ENCODE measurements at places on chromosomes 3 and 15.

DNA sequence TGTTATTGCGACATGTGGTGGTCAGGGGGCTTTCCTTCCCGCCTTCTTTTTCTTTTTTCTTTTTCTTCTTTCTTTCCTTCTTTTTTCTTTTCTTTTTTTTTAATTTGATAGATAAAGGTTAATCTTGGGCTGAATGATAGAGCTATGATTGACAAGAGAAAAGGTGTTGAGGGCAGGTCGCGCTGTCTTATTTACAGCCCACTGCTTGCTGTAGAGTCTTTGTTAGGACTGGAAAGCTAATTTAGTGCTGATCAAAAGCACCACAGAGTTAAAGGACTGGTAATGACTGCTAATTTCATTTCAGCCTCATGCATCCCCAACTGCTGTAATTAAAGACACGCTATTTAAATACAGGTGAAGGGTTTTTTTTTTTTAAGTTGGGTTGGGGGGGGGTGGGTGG is 10.6 kb upstream of the SOX2 start:
- no peak for DNase-seq

DNA sequence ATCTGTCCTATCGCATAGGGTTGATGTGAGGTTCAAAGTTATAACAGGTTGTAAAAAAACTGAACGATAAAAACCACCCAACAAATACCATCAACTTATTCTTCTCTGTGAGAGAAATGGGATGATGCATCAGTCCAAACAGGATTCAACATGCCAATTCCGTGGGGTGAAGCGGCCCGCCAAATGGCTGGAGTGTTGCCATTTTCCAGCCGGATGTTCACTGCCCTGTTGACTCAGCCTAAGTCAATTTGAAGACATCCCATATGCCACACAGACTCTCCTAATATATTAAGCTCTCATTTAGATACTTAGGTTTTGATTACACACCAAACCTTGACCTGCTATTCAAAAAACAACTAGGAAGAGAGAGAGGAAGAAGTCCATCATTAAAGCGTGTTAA is 311.1 kb downstream of the VPS13C start:
- no peak for DNase-seq

- DNase-seq, result peak; percentile 70
Measured at GRCh38 chr3:136070334-136070733, 104.8 kb downstream of the PPP2R3A start.

- peak; percentile 21 for DNase-seq
Measured at GRCh38 chr3:16494814-16495431, 18.6 kb downstream of the RFTN1 start.

GRCh38 chr3:132871956-132872355 is 149.7 kb upstream of the NPHP3 start:
- DNase-seq, result no peak

GRCh38 chr15:69793781-69794451 is 303.8 kb downstream of the TLE3 start:
- no peak for DNase-seq

DNA sequence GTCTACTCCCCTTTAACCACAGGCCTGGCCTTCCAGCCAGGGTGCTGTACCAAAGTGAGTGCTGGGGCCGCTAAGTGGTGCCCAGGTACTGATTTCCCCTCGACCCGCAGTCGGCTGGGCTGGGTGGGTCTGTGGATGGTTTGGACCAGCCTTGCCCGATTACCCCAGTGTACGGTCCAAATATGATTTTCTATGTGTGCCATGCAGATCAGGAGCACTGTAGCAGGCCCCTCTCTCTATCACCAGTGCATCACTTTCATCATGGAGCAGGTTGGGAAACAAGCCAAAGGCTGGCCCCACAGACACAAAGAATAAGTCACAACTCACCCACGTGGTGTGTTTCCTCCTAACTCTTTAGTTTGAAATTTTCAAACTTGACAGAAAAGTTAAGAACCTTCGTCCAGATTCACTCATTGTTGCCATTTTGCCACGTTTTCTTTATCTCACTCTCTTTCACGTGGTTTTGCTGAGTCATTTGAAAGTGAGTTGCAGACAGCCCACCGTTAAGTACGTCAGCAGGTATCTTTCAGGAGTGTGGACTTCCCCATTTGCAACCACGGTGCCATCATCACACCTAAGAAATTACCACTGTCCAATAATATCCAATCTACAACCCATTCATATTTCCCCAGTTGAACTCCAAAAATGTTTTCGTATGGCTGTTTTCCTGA is 37.0 kb downstream of the ZNF710 start:
- no peak for DNase-seq

- DNase-seq, result no peak
Measured at GRCh38 chr3:150540991-150541390, 5.3 kb downstream of the SERP1 start.

DNA sequence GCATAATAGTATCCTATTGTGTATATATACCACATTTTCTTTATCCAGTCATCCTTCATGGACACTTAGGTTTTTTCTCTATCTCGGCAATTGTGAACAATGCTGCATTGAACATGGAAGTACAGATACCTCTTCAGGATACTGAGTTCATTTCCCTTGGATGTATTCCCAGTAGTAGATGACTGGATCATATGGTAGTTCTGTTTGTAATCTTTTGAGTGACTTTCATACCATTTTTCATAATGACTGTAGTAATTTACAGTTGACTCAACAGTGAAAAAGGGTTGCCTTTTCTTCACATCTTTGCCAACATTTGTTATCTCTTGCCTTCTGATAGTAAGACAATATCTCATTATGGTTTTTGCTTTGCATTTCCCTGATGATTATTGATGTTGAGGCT is 21.8 kb downstream of the MYH15 start:
- peak; percentile 17 for DNase-seq

DNA sequence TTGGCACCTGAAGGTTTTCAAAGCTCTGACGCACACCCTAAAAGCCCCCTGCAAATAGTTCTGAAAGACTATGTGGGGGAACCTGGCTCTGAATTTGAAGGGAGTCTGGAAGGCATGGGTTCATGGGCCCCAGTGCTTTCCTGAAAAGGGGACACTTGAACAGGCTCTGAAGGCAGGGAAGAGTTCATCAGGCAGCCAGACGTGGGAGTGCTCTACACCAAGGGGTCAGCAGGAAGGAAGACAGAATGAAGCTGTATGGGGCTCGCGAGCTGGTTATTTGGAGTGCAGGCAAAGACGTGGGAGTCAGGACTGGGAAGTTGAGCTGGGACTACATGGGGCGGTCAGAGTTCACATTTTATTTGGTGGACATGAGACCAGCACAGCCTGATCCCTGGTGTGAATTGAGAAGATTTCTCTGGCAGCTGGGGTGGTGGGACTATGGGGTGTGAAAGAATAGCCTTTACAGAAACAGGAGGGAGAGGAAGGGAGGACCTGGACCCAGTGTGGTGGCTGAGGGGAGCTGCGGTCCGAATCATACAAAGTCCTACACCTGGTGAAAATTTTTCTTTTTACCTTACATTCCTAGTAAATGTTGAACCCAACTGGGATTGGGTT is 12.6 kb downstream of the ABHD6 start:
- DNase-seq, result no peak

GRCh38 chr15:92425578-92426225 is 32.0 kb downstream of the ST8SIA2 start:
- DNase-seq, result no peak

- no peak for DNase-seq
Measured at GRCh38 chr3:54760201-54760600, 167.7 kb downstream of the LRTM1 start.

- no peak for DNase-seq
Measured at GRCh38 chr15:96019114-96019513, 311.4 kb upstream of the NR2F2 start.

DNA sequence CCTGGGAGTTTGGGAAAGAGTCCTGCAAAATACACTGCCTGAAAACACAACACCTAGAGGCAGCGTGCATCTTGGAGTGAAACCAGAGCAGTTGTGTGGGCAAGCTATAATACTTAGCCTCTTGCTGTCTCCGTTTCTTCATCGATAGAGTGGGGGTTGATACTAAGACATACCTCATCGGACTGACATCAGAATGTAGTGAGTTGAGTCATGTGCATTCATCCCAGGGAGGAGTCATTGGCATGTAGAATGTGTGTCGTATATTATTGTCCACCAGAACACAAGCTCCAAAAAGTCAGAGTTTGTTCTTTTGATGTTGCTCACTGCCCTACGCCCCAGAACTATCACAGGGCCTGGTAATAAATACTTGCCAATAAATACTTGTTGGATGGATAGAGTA is 4.3 kb downstream of the SNTN start:
- peak; percentile 67 for DNase-seq

- no peak for DNase-seq
Measured at GRCh38 chr3:137988982-137989381, 21.0 kb upstream of the CLDN18 start.

DNA sequence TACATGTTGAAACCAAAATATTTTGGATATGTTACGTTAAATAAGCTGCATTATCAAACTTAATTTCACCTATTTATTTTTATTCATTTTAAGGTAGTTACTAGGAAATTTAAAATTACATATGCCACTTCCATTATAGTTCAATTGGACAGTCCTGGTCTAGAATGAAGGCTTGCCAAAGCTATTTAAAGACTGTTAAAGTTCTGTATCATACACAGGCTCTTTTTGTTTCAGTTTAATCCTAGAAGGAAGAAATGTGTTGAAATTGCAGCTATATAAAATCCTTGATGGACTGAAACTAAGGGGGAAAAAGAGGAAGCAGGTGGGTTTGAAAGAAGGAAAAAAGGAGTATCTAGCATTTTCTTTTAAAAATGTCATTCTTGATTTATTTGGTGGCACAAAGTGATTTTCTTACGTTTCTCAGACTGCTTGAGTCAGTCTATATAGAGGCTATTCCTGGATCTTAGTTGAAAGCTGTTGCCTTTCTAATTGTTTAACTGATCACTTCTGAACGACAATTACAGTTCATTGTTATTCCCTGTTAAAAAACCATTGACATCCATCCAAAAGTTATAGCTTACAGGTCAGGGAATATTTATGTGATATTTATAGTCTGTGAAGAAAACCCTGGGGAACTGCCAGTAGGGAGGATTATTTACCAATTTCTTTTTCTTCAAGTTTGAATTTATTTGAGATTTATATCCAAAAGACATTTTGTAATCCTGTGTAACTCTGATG is 195.0 kb downstream of the RORA start:
- DNase-seq, result no peak

DNA sequence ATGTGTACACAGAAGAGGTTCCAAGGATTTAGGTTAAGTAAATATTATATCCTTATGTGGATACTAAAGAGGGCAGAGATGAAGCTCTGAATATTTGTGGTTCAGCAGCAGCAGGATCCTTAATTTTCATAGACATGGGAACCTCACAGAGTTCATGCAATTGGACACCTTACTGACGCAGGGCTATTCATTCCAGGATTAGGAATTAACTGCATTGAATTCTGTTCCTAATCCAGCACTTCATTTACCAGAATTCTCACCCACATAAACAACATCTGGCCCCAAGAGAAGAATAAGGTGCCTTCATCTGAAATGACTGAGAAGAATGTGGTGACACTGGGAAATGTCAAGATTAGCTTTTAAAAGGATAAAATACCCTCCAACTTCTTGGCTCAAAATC is 62.4 kb downstream of the ADAMTS9 start:
- DNase-seq, result no peak

DNA sequence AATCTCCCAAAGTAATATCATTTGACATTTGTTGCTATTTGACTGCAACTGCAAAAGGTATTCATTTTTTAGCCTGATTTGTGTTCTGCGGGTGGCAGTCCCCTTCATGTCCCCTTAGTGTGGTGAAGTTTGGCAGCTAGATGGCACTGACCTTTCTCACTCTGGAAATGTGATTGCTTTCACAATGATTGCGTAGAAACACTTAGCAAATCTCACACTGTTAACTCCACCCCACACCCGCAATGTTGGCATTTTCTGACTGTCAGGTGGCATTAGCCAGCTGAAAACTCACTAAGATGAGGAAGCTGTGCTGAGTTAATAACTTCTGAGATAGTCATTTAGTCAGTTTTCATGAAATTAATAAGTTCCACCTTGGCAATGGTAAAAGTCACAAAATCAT is 76.9 kb downstream of the TRIM69 start:
- DNase-seq, result no peak

DNA sequence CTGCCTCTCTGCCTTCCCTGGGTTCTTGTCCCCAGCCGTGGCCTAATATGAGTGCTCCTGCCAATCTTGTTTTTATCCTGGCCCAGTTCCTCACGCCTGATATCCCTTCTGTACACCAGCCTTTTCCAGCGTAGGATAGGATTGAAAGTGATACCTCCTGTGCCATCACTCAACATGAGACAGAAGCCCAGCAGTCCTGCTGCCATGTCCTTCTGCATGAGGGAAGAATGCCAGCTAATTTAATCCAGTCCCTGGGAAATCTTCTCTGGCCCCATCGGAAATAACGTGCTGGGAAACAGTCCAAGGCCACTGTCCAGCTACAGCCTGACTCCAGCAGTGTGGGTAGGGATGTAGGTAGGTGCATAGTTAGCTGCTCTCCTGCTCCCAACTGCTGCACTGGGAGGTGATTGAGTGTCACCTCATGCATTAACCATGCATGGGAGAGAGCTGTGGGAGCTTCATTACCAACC is 92.0 kb upstream of the TPM1 start:
- DNase-seq, result no peak

DNA sequence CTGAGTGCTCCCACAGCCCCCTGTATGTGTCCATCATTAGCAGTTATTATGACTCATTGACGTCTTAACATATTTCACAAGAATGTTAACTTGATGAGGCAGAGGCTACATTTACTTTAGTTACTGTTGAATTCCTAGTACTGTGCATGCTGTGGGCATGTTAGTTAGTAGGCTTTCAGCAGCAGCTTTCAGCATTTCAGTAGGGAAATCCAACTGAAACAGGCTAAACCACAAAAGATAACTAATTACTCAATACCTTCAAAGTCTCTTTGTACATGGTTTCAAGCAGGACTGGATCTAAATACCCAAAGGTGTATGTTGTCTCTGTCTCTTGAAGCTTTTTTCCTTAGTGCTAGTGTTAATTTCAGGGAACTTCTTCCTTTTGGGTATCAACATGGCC is 229.9 kb upstream of the SUCLG2 start:
- no peak for DNase-seq

GRCh38 chr15:95304151-95304946 is 1026.2 kb upstream of the NR2F2 start:
- peak; percentile 15 for DNase-seq

GRCh38 chr3:54376939-54377578 is 254.7 kb downstream of the CACNA2D3 start:
- no peak for DNase-seq

Data from GM03348 (cell line).